ENCODE measurements at places on chromosomes 6 and 20.

DNA sequence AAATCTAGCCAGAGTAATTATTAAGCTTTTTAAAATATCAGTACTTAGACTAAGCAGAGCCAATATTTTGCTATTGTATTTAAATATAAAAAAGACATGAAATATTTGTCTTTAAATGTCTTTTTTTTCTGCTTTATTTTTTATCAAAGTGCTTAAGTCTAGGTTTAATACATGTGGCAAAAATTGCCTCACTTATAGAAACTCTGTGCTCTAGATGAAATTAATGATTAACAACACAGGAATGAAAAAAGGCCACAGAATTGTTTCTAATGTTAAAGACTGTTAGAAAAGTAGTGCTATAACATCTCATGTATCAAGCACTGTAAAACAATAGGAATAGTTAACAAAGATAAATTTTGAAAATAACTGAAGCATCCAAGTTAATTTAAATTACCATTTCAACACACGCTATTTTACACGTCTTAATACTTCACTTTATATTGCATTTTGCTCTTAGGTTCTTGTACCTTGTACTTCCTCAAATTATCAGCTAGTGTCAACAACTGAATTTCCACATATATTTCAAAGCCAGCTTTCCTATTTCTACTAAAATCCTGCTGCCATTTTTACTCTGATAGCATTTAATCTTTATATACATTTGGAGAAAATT, 1515.1 kb downstream of the HACE1 start:
- DNase-seq, result no peak

DNA sequence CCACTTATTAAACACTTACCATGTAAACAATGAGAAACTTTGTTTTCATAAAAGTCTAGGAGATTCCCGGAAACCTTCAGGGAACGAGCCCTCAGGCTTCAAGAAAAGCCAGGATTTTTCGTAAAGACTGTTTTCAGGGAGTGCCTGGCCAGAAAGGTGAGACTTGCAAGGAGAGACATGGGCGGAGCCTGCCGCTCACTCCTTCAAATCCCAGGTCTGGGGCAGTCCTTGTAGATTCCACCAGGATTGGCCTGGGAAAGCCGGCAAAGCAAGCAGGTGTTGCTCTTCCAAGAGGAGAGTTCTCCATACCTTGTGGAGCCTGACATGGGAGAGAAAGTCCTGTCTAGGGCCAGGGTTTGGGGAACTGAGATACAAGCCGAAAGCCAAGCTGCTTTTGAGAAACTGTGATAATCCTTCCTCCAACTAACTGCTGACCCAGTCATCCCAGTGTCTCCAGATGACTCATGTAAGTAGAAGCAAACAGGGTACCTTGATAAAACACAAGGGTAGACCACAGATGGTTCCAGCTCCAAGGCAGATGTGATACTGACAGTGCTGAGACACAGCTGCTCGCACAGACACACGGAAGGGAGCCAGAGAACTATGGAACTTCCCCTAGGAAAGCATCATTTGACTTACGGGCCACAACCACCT, 69.4 kb upstream of the NAA20 start:
- DNase-seq, result no peak

GRCh38 chr6:51489133-51489532, 598.3 kb downstream of the PKHD1 start:
- no peak for DNase-seq

- DNase-seq, result no peak
Measured at GRCh38 chr6:118869350-118869749, 24.6 kb upstream of the ASF1A start.

DNA sequence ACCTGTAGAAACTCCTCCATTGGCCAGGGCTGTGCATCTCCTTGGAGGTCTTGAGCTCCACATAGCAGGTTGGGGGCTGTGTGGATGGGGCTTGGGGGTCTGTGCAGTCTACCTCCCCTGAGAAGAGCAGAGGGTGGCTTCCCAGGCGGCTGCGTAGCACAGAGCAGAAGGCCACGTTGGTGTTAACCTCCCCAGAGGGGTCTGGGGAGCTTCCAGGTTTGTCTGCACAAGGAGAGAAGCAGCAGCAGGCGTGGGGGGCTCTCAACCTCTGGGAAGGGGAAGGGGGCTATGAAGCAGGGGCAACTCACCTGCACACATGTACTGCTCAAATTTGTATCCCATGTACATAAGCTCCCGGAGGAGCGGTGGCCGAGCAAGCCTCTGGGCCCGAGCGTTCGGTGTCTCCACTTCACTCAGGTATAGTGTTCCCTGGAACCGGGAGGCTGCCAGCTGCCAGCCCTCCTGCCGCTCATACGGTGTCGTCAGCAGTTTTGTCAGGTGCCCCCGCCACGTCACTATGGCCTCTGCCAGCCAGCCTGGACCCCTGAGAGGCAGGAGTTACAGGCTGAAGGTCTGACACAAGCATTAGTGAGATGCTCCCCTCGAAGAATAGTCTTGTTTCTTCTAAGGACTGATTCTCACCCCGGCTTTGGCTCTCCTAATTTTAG, 1.2 kb downstream of the DXO start:
- no peak for DNase-seq

DNA sequence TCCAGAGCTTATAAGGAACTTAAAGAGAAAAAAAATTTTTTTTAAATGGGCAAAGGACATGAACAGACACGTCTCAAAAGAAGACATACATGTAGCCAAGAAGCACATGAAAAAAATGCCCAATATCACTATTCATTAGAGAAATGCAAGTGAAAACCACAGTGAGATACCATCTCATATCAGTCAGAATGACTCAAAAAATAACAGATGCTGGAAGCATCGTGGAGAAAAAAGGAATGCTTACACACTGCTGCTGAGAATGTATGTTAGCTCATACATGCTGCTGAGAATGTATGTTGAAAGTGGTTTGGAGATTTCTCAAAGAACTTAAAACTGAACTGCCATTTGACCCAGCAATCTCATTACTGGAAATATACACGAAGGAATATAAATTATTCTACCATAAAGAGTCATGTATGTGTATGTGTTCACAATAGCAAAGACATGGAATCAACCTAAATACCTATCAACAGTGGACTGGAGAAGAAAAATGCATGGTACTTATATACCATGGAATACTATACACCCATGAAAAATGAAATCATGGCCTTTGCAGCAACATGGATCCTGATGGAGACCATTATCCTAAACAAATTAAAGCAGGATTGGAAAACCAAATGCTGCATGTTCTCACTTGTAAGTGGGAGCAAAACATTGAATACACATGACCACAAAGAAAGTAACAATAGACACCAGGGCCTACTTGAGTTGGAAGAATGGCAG, 5.2 kb downstream of the OR11A1 start:
- no peak for DNase-seq
